ENCODE measurements at places on chromosomes 12 and 14.

DNA sequence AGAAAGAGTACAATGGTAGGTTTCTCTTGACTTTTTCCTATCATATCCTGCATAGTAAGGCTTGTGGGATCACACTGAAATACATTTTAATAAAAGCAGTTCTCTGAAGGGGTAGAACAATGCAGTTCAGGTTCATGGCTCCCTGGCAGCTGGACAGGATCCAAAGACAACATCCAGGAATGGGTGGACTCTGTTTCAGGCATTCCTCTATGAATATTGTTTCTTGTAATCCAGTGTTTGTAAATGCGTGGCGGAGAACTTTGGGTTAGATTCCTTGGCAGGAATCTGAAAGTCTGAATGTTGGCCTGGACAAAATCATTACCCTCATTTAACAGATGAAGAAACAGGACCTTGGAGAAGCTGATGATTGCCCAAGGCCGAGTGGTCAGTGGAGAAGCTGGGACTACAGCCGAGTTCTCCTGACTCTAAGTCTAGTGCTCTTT, 43.5 kb downstream of the SYNE2 start:
- DNase-seq, result no peak

DNA sequence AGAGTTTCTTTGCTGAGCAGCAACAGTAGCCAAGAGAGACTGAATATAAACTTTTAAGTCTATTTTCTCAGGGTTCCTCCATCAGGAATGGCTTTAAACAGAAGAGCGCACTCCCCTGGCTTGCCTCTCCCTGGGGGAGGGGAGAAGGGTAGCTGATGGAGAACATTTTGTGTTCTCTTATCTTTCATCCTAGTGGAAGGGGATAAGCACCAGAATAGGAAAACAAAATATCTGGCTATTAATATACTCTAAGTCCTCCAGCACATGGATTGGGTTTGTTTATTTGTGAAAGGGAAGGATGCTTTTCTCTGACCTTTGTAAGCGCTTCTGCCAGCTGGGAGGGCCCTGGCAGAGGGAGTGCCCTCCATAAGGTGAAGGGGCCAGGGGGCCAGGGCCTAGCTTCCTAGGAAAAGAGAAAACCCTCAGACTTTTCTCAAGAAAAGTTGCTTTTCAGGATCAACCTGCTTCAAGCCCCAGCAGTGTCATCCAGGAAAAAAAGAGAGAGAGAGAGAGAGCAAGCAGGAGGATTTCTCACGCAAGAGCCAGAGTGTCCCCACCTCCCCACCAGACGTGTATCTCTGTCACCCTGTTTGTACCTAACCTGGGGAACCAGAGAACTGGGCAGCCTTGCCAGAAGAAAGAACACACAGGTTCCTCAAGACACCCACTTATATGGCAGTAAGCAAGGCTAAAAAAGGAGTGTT, 34.3 kb upstream of the ATP2A2 start:
- no peak for DNase-seq

DNA sequence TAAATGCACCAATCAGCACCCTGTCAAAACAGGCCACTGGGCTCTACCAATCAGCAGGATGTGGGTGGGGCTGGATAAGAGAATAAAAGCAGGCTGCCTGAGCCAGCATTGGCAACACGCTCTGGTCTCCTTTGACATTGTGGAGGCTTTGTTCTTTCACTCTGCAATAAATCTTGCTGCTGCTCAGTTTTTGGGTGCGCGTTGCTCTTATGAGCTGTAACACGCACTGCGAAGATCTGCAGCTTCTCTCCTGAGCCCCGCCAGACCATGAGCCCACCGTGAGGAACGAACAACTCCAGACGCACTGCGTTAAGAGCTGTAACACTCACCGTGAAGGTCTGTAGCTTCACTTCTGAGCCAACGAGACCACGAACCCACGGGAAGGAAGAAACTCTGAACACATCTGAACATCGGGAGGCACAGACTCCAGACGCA, 8.4 kb upstream of the PIANP start:
- no peak for DNase-seq

DNA sequence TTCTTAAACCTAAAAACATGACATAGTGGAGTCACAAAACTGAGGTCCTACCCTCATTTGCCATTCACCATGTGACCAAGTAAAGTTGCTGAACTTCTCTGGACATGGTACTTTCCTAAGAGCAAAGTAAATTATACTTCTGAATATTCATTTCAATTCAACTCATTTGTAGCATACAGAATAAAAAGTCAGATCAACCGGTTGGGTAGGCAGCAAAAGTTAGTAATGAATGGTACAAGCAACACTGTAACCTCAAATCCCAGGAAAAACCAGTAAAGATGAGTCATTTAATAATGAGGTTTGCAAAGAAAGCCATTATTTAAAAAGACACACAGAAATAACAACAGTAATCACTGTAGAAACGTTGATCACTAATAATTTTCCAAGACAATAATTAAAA, 8.7 kb downstream of the POLE2 start:
- no peak for DNase-seq

DNA sequence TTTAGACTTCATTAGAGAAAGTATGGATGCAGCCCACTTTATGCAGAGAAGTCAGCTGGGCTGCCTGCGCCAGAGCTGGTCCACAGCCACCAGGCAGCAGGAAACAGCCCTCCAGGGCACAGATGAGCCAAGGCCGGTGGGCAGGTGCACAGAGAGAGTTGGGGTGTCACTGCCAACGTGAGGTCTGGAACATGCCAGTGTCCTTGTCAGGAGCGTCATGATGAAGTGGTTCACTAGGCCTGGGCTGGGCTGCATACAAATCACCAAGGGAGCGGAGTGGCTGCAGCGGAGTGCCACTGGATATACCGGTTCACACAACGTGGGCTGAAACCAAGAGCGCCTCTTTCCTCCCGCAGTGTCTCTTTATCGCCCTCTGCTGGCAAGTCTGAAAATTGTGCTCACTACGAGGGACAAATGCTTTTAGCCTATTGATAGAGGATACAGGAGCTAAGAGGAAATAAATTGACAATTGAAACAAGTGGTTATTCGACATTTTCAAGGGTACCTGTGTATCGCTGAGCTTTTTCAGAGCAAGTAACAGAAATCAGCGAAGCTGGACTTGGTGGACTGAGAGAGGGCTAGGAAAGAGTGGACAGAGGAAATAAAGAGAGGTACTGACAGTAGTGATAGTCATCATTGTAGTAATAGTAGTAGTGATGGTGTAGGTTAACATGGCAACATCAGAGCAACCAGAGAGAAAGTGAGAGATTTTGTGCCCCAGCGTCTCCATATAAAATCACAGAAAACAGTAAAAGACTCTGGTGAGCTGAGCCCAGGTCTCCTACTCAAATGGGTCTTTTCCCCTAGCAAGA, 52.0 kb upstream of the ITPR2 start:
- peak; percentile 81 for DNase-seq

DNA sequence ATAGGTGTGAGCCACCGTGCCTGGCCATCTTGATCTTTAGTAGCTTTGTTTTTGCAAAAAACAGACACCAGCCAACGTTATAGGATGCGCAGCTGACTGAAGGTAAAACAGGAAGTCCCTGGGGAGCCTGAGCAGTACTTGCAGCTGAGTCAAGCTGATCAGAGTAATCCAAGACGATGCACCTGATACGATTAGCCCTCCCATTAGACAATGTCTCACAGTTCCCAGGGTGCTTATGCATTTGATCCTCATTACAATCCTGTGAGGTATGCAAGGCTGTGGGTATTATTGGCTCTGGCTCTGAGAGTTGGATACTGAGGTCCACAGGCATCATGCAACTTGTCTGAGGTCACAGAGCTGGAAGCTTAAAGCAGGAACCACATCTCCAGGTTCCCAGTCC, 8.1 kb downstream of the KRT18 start:
- DNase-seq, result no peak

DNA sequence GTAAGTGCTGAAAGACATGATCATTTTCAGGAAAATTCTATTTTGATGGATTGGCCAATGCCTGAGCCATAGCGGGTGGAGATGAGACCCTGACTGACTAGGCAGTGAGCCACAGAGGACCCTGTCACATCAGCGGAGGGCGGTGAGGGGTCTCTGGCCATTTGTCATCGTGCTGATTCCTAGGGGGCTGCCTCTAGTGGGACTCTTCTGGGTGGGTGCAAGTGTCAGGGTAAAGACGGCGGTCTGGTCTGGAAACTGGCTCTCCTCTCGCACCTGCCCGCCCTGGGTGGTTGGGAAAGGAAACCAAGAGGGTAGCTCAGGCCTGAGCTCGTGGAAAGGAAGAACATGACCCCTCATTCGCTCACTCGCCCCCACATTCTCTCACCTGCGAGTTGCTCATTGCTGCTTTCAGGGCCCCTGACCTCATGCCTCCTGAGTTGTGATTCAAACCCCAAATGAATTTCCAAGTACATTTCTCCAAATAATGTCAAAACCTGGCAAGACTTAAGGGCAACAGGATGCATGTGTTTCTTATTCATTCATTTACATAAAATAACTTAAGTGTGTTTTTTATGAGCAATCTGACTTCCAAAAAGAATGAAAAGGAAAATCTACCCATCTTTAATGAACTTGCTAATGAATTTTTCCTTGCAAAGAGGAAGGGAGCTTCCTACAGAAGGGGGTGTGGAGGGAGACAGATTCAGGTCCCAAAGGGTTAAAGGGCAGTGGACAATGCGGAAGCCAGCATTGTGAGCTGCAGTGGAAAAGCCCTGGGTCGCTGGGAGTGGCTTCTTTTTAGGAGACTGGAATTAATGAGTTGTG, 12.8 kb downstream of the MEG3 start:
- no peak for DNase-seq

DNA sequence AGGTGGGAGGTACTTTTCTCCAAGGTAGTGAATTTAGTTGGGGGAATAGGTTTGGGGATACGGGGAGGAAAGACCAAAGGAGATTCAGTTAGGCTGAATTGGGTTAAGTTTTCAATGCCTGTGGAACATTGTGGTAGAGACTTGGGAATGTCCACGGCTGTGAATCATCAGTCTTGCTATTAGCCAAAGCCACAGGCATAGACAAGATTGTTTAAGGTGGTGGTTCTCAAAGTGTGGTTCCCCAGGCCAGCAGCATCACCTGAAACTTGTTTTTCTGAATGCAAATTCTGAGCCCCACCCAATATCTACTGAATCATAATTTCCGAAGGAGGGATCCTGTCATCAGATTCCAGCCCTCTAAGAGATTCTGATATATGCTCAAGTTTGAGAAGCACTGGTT, 316.2 kb downstream of the EGLN3 start:
- no peak for DNase-seq

DNA sequence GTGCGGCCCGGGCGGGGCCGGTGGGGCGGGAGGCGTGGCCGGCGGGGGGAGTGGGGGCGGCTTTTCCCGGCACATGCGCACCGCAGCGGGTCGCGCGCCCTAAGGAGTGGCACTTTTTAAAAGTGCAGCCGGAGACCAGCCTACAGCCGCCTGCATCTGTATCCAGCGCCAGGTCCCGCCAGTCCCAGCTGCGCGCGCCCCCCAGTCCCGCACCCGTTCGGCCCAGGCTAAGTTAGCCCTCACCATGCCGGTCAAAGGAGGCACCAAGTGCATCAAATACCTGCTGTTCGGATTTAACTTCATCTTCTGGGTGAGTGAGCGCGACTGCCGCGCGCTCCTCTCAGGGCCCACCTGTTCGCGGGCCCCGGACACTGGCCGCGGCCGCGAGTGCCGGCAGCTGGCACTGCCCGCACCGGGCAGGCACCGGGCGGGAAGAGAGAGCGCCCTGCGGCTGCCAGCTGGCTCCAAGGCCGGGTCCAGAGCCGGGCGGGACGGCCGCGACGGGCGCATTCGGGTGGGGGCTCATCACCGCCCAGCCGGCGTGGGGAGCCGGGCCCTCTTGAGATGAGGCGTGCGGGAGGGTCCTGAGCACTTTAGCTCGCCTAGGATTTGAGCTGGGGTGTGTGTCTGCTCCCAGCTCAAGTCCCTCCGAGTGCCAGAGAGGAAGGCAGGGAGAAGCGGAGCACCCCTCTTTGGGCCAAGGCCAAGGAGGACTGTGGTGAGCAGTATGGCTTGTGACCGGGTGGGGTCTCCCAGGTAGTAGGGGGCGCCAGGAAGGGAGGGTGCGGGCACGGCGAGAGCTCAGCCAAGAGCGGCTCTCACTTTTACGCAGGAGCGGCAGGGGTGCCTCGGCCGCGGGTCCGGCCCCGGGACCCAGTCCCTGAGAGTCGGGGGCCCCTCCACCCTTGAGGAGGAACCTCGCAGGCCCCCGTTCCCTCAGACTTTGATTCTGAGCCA, at the start of gene CD9:
Gene CD9, plus strand, starts transcription at position 145 of the 957 bp plus-strand sequence. Its CDS starts 100 bp downstream, at position 245.
- peak; percentile 50 for DNase-seq

DNA sequence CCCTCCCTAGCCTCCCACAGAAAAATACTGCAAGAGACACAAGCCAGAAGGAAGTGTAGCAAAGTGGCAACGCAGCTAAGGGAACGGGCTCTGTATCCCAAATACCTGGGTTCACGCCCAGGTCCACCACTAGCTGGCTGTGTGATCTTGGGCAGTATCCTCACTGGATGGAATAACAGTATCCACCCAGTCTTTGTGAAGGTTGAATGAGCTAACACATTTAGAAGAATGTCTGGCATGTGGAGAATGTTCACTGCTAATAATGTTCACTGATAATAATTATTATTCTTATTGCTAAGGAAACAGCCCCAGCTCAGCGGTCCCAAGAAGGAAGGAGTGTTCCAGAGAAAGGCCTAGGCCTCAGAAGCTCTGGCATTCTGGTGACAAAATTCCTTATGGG, 70.9 kb downstream of the VWF start:
- no peak for DNase-seq

DNA sequence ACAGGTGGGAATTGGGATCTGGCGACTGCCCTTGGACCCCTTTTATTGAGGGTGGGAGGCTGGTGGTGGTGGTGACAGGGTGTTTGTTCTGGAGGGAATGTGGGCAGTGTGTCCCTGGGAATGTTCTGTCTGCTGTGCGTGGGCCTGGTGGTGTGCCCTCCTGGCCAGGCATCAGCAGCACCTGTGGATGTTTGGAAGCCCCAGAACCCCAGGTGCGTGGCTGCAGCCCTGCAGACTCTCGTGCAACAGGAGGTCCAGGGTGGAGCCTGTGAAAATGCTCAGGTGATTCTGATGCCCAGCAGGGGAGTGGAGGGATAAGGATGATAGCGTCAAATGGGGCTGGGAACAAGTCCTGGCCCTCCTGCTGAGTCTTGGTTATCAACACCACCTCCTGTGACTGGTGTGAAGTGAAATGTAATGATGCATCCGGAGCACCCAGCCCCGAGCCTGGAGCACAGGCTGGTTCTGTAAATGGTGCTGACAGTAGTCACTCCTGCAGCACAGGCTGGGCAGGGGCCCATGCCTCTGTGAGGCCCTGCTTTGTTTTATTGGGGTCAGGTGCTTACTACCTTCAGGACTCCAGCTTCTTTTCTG, 176.6 kb downstream of the TSPAN9 start:
- no peak for DNase-seq

- DNase-seq, result no peak
Measured at GRCh38 chr12:55256831-55257230, 12.4 kb downstream of the OR6C74 start.

- DNase-seq, result no peak
Measured at GRCh38 chr12:47367912-47368537, 288.3 kb upstream of the AMIGO2 start.

DNA sequence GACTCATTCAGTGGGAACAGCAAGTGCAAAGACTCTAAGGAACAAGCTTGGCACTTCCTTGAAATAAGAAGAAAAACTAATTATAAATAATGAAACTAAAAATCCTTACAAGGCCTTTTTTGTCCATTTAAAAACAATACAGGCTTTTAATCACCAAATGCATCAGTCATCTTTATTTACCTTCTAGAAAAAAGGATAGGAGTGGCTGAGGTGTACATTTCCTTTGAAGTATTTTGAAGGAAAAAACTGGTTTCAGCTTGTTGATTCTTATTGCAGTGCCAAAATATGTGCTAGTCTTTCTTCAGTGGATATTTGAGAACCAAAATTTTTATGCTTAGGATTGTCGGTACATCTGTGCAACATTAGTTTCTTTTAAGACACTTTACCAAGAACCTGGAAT, 29.8 kb downstream of the MED21 start:
- no peak for DNase-seq

Measured in liver (tissue), 10 donors.